ENCODE measurements at places on chromosomes 2 and 18. TPM values are rescaled to one million over a fixed set of nuclear protein-coding genes. Genes with fewer than 3 reads are reported as not detected.

ABCG8 gene
- not detected for total RNA-seq

MARCHF7 gene
- total RNA-seq, result 124 TPM

BOLL gene
- total RNA-seq, result not detected

COL3A1 gene
- 22.5 TPM for total RNA-seq

AMMECR1L gene
- total RNA-seq, result 24.2 TPM

RBM44 gene
- 0.32 TPM for total RNA-seq

KDSR gene
- 9.6 TPM for total RNA-seq

CCL20 gene
- total RNA-seq, result 0.49 TPM

MAIP1 gene
- total RNA-seq, result 15.4 TPM

PKP4 gene
- total RNA-seq, result 72.0 TPM

DHRS9 gene
- total RNA-seq, result 0.13 TPM

CCBE1 gene
- 1.2 TPM for total RNA-seq

RESP18 gene
- total RNA-seq, result not detected

FSHR gene
- total RNA-seq, result not detected

SCTR gene
- total RNA-seq, result not detected

UGT1A7 gene
- total RNA-seq, result not detected

TMEM182 gene
- 0.16 TPM for total RNA-seq

RALBP1 gene
- total RNA-seq, result 76.9 TPM

OTX1 gene
- not detected for total RNA-seq

STAMBP gene
- total RNA-seq, result 18.9 TPM

ABCB11 gene
- total RNA-seq, result under 0.01 TPM

MDH1B gene
- total RNA-seq, result 0.19 TPM

TRAPPC12 gene
- 54.6 TPM for total RNA-seq

KRTCAP3 gene
- 0.49 TPM for total RNA-seq

TMEM247 gene
- not detected for total RNA-seq

KCNG2 gene
- not detected for total RNA-seq

AGAP1 gene
- total RNA-seq, result 5.5 TPM

RPRD1A gene
- total RNA-seq, result 25.1 TPM

CRYGD gene
- not detected for total RNA-seq

LOXL3 gene
- 1.8 TPM for total RNA-seq

TMEM18 gene
- 6.5 TPM for total RNA-seq
